ENCODE measurements at places on chromosomes 6 and 20. TPM values are rescaled to one million over a fixed set of nuclear protein-coding genes. Genes with fewer than 3 reads are reported as not detected.

HDGFL1 gene
- total RNA-seq = not detected

PNLDC1 gene
- total RNA-seq = 0.19 TPM

MUC21 gene
- total RNA-seq = not detected

ANGPT4 gene
- total RNA-seq = 0.24 TPM

PRDM1 gene
- total RNA-seq = 2.4 TPM

ATP6V1G2 gene
- total RNA-seq = 1.2 TPM

C2 gene
- total RNA-seq = 14.0 TPM
